ENCODE measurements at places on chromosomes 6 and 20.
A peak's percentile ranks its signal among the peaks of the same experiment; 100 is the strongest.

DNA sequence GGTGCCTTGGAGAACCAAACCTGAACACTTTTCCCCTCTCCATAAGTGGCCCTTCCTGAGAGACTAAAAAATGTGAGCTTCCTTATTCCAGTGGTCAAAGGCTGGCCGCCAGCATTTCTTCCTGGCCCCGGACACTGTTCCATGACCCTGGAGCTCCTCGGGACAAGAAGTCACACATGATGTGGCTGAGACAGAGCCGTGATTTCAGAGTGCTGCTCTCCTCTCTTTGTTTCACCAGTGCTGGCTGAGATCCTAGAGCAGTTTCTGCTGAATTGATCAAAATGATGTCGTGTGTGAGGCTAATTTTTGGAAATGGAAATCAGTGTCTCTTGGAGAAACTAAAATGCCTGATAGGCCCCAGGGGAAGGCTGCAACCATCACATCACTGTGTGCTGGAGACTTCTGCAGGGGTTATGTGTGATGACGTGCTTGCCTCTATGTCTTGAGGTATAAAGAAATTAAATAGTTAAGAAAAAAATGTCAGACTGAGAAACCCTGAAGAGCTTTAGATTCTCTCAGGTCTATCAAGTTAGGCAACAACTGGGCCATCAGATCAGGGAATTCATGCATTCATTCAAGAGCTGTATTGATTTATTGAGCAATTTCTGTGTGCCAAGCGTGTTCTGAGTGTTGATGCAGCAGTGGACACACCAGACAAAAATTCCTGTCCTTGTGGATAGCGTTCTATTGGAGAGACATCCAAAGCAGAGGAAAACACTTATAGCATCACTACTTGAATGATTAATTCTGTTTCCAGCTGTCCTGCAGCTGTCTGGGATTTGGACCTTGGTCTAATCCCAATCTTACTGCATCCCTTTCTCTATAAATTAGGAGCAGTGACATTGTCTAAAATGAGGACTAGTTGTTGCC lies 72.7 kb upstream of the CCN6 start:
- no peaks in the 10 kb centered on the region for H3K36me3 ChIP-seq
- no peaks in the 10 kb centered on the region for H3K27me3 ChIP-seq
- no peak overlapping the region for H3K4me3 ChIP-seq
- H3K27ac ChIP-seq = no peak overlapping the region

DNA sequence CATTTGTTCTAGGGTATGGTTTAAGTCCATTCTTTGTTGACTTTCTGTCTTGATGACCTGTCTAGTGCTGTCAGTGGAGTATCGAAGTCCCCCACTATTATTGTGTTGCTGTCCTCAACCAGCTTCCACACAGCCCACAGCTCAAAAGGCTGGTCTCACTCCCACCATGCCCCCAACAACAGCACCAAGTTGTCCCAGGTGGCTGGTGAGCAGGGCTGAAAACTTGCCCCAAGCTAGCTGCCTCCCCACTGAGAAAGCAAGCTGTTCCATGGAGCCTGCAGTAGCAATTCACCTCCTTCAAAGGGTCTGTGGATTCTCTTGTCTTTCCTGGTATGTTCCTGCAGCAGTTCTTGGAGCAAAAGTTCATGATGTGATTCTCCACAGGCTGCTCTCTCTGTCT lies 221.0 kb downstream of the SYNDIG1 start:
- no peak overlapping the region for H3K27ac ChIP-seq
- no peaks in the 10 kb centered on the region for H3K4me1 ChIP-seq
- no peak overlapping the region for H3K4me3 ChIP-seq
- DNase-seq = no peak
- 0 out of 2 replicates have a peak, but pooled peaks cover 2% of the 10 kb centered on the region for H3K27me3 ChIP-seq

DNA sequence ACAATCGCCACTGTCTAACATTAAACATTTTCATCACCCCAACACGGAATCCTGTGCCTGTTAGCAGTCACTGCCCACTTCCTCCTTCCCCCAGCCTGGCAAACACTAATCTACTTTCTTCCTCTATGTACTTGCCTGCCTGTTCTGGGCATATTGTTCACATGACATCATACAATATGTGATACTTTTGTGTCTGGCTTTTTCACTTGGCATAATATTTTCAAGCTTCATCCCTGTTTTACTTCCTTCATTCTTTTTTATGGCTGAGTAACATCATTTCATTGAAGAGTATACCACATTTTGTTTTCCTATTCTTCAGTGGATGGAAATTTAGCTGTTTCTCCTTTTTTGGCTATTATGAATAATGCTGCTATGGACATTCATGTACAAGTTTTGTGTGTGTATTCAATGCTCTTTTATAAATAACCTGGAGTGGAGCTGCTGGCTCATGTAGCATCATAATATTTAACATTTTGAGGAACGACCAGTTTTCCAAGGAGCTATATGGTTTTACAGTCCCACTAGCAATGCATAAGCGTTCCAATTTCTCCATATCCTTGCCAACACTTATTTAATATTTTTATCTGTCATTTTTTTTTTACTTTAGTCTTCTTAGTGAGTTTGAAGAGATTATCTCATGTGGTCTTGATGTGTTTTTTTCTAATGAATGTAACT lies 360.1 kb downstream of the HDGFL1 start:
- no peaks in the 10 kb centered on the region for H3K36me3 ChIP-seq
- no peak overlapping the region for H3K4me3 ChIP-seq

DNA sequence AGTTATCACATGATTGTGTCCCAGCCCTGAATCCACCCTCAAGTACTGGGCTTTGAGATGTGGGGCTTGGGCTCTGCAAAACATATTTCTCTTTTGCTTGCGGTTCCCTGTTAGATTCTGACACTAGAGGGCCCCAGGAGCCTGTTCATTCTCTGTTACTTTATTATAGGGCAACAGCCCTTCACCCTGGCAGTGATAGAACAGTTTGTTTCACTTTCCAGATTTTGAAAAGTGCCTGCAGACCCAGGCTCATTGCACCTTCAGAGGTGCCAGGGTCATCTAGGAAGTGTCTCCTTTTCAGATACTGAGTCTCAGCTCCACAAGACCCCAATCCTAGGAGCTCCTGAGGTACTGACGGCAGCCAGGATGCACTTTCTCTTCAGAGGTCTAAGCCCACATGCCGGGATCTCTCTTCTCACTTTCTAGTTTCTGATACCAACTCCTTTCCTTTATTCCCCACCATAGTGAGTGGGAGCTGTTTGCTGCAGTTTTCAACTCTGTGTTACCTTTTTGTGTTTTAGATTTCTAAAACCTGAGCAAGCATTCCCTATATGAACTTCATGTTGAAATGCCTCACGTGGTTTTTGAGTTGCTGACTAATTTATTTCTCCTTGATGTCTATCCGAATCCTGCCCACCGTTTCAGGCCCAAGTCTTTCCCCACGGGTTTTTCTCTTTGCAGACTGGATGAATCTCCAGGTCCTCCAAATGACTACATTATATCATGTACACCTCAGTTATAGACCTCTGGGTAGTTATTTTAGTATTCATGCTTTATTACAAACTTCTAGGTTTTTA lies 10.9 kb downstream of the ABT1 start:
- no peaks in the 10 kb centered on the region for H3K4me1 ChIP-seq
- H3K4me3 ChIP-seq = no peak overlapping the region
- H3K36me3 ChIP-seq = no peaks in the 10 kb centered on the region
- peak; percentile 55 for DNase-seq

DNA sequence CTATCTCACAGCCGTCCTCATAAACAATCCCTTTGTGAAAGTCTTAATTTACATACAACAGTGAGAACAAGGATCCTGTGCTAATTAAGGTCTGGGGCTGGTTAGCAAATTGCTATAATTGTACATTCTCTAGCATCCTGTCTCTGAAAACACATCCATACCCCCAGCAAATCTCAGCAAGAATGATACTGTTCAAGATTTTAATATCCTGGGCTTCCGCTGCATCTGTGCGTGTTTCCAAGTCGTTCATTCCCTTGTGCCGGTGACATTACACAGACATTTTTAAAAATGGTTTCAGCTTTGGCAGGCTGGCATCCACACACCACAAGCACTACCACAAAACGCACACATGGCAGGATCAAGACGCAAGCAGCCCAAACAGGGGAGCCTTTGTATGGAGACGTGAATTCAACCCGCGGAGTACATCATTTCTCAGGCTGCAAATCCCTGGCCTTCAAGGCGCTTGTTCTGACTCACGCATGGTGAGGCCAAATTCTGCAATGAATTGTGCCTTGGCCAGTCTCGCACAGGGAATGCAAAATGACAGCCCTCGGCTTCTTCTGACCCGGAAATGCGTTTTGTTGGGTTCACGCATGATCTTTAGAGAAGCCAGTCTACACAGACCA lies 20.3 kb downstream of the ZMYND8 start:
- no peak overlapping the region for H3K4me3 ChIP-seq
- peaks cover 64% of the 10 kb centered on the region for H3K4me1 ChIP-seq
- H3K27ac ChIP-seq = peak overlapping the region; percentile 17
- H3K36me3 ChIP-seq = peaks cover 4% of the 10 kb centered on the region
